ENCODE measurements at places on chromosomes 5 and 9.

GRCh38 chr5:32197032-32197431, 22.9 kb upstream of the GOLPH3 start:
- no peak for DNase-seq

GRCh38 chr5:141672841-141673813, 8.9 kb downstream of the ARAP3 start:
- DNase-seq, result no peak

DNA sequence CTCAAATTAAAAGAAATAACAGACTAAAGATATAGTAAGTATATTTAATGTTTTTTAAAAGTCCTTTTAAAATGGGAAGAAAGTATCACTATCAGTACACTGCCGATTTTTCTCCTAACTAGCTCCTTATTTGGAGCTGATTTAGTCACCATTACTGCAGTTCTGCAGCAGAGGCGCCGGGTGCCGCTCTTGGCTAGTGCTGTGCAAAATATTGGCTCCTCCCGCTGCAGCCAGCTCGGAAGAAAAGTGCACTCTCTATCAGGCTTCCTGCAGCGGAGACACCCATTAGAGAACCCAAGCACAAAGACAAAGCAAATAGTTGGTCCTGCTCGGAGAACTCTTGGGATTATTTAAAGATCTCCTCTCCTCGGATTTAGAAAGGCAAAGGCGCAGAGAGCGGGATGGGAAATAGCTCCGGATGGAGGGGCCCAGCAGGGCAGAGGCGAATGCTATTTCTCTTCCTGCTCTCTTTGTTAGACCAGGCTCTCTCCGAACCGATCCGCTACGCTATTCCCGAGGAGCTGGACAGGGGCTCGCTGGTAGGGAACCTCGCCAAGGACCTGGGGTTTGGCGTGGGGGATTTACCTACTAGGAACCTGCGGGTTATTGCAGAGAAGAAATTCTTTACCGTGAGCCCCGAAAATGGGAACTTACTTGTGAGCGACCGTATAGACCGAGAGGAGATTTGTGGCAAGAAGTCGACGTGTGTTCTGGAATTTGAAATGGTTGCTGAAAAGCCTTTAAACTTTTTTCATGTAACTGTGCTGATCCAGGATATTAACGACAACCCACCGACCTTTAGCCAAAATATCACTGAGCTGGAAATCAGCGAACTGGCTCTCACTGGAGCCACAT, at the start of gene PCDHGB3:
Gene PCDHGB3 (plus strand): TSS at position 249 of the 855 bp plus-strand sequence. CDS start 153 bp downstream, at position 402.
- no peak for DNase-seq

DNA sequence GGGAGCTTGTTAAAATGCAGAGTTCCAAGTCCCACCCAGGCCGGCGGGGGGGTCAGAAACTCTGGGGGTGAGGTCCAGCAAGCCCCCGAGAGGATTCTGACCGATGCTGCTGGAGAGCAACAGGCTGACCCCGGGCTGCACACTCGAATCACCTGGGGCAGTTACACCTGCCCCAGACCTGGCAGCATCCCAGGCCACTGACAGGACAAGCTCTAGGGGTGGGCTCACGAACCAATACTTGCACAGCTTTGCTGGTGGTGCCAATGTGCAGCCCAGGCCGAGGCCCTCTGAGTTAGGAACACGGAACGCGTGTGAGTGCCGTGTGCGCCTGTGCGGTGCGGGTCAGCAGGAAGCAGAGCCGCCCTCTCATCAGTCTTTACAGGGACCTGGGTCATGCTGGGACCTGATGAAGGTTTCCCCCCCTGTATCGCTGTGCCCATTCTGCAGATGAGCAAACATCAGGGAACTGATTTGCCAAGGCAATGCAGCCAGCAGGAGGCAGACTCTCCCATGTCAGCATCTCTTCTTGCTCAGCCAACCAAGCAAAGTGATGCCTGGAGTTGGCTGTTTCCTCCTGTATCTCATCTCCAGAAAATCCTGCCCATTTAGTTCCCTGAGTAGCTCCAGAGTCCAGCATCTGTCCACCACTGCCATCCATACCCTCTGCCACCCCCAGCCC, 16.3 kb downstream of the FAM163B start:
- DNase-seq, result no peak

GRCh38 chr9:19423163-19423562, 14.4 kb downstream of the ACER2 start:
- peak; percentile 14 for DNase-seq

DNA sequence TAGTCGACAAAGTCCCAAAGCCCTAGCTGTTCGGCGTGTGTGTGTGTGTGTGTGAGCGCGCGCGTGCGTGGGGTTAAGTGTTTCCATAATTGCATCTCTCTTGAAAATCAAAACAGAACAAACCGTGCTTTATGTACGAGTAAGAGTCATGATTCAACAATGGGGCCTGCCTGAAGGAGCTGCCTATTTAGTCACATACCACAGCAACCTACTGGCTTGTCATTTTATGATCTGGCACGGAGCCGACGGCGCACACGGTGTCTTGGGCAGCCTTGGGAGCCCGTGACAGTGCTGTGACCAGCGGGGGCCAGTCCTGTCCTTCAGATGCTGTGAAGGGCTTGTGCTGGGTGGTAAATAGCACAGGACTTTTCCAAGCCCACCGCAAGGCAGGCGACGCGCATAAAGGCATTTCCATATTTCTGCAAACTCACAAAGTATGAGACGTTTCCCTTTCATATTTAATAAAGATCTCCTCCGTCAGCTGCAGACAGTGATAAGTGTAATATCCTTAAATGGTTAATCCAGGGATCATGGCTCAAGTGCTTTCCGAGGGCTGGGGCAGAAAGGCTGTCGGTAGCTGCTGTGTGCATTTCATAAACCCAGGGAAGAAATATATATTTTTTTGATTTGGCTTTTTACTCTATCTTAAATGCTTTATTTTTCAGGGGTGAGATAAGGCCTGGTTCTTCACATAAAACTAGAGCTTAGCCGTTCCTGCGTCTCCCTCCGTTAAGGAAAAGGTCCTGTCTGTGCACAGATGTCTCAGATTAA, 270.2 kb upstream of the IRX1 start:
- peak; percentile 70 for DNase-seq

DNA sequence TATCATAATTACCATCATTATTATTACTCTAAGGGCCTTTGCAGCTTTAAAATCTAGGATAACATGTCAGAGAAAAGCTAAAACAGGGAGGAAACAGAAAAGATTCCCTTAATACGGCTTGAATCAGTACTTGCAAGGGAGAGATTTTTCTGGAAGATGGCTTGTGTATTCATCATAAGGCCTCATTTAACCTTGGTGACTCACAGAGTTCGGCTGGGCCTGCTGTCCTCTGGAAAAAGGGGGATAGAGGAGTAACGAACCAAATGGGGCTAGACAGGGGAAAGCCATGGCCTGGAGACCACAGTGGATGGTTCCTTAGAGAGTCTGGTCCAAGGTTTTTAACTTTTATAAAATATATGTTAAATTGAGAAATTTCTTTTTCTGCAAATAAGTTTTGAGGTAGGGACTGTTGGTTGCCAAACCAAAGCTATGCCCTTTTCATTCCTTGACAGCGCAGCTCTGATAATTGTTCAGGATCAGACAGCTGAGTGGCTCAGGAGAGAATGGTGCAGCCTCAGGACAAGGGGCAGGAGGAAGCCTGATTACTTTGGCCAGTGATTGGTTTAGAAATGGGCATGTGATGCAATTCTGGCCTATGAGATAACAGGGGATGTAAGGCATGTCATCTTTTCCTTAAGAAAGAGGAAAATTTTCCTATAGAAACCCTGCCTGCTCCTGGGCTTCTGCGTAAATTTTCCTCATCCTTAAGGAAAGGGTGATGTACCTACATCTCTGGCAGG, 25.6 kb upstream of the GSN start:
- DNase-seq, result no peak

DNA sequence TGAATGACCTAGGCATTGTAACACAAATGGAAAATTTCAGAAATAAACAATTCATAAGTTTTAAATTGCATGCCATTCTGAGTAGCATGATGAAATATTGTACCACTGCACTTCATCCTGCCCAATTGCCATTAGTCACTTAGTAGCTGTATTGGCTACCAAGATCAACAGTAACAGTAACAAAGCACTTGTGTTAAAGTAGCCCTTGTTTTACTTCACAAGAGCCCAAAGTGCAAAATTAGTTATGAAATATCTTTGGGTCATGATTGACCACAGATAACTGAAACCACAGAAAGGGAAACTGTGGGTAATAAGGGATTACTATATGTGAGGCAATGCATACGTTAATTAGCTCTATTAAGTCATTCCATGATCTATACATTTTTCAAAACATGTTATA, 33.3 kb upstream of the RORB start:
- DNase-seq, result no peak

GRCh38 chr5:113166852-113167366, 190.3 kb downstream of the DCP2 start:
- DNase-seq, result no peak

- no peak for DNase-seq
These were observed 24.9 kb upstream of the SLCO6A1 start for GRCh38 chr5:102523541-102524175.

GRCh38 chr9:130651752-130652151, 12.6 kb upstream of the PRDM12 start:
- DNase-seq, result no peak

DNA sequence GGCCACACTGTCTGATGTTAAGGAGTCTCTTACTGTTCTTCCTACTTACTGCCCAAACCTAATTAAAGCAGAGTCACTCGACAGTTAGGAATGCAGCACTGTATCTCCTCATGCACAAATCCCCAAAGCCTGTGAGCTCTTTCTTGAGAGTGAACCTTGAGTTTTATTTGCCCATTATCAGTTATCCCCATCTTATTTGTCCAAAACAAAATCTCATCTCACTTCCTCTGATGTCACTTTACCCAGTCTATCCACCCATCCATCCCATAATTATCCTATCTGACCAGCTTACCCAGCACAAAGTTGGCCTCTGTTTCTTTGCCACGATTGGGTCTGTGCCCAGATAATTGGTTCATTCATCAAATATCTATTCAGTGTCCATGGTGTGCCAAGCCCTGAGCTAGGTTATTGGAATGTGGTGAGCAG, 250.8 kb downstream of the SLIT3 start:
- DNase-seq, result no peak

- DNase-seq, result no peak
These were observed 2.2 kb upstream of the SHROOM1 start for GRCh38 chr5:132832612-132833011.

DNA sequence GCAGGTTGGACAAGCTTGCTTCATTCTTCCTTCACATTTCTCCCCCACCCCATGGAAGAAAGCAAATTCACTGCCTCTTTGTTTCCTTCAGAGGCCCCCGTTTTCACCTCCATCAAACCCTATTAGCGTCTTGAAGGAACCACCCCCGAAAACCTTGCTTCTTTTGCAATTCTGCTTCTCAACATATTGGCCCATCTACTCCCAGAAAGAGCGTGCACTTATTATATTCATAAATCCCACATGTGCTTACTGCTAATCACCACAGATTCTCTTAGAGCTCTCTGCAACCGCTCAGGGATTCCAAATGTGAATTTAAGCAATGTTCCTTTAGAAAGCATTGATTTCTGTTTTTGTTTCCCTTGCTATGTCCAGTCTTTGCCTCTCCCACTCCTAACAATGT, 1.1 kb downstream of the F2RL2 start:
- no peak for DNase-seq

- DNase-seq, result no peak
These were observed 125.4 kb upstream of the ANKH start for GRCh38 chr5:14996997-14997396.

- no peak for DNase-seq
These were observed 1.8 kb downstream of the SCAMP1 start for GRCh38 chr5:78362220-78362619.

DNA sequence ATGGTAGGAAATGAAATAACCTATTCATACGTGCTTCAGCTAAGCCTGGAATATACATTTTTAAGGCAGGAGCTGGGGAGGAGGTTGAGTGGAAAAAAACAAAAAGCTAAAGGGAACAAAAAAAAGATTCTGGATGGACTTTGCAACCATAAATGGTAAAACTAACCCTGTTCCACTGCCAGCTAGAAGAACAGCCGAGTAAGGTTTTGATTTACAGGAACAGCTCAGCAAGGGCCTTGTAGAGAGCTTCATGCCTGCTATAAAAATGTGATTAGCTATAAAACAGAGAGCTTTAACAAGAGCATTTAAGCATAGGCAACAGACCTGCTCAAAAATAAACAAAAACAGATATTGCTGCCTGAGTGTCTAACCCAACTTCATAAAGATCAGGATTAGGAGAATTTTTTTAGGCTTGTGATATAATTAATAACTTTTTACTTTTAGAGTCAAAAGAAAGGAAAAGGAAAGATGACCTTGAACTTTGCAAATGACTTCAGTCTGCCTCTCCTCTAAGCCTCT, 194.8 kb downstream of the FBXL7 start:
- DNase-seq, result no peak

DNA sequence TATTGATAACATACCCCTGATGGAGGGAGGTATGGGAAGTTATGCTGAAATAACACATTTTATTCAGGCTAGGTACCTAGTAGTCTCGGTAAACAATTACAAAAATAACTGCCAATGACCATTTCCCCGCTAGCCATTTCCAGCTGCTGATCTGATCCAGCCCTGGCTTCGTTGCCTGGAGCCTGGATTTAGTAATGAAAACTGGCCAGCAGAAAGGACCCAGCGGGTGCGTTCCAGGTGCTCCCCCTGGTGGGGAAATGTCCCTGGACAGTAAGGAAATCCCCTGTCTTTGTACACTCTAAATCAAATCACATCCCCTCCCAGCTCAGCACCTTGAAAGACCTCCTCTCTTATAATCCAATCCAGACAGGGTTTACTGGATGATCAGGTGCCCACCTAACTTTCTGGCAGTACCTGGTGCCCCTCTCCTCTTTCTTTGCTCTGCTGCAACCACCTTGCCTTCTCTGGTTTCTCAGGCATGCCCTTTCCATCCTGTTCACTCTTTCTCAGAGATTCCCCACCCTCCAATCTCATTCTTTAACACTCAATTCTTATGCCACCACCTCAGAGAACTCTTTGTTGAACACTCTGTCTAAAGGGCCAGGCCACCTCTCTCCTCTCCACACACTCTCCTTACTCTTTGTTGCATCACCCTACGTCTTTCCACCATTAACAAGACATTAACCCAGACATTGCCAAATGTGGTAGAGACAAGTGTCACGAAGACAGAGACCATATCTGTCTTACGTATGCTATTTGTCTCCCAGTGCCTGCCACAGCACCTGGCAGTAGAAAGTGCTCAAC, 50.1 kb upstream of the SMAD5 start:
- peak; percentile 43 for DNase-seq

- peak; percentile 7 for DNase-seq
These were observed 26.1 kb downstream of the POU5F2 start for GRCh38 chr5:93715327-93715726.

DNA sequence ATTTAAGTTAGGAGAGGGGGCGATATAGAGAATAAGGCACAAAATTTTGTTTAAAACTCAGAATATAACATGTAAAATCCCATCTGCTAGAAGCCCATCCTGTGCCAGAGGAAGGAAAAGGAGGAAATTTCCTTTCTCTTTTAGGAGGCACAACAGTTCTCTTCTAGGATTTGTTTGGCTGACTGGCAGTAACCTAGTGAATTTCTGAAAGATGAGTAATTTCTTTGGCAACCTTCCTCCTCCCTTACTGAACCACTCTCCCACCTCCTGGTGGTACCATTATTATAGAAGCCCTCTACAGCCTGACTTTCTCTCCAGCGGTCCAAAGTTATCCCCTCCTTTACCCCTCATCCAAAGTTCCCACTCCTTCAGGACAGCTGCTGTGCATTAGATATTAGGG, 18.3 kb downstream of the MOCS2 start:
- DNase-seq, result no peak

- DNase-seq, result no peak
These were observed 6.4 kb upstream of the SLC2A8 start for GRCh38 chr9:127390563-127390962.

- DNase-seq, result no peak
These were observed 12.2 kb downstream of the SPATA9 start for GRCh38 chr5:95670568-95670967.

- DNase-seq, result no peak
These were observed 171.6 kb downstream of the RASEF start for GRCh38 chr9:82891321-82891720.

- DNase-seq, result no peak
These were observed 102.5 kb downstream of the SREK1 start for GRCh38 chr5:66246608-66247007.
